ENCODE measurements at places on chromosomes 3 and 15.

- DNase-seq, result no peak
Observed at GRCh38 chr3:52439426-52440248, 5.3 kb downstream of the SEMA3G start.

GRCh38 chr15:49331951-49332350, 91.1 kb upstream of the FGF7 start:
- no peak for DNase-seq

- no peak for DNase-seq
Observed at GRCh38 chr3:43526956-43527355, 94.9 kb downstream of the ANO10 start.

GRCh38 chr3:117101697-117102096, 392.1 kb downstream of the TUSC7 start:
- DNase-seq, result no peak

- no peak for DNase-seq
Observed at GRCh38 chr15:100529556-100529955, 806 bp upstream of the CERS3 start.

DNA sequence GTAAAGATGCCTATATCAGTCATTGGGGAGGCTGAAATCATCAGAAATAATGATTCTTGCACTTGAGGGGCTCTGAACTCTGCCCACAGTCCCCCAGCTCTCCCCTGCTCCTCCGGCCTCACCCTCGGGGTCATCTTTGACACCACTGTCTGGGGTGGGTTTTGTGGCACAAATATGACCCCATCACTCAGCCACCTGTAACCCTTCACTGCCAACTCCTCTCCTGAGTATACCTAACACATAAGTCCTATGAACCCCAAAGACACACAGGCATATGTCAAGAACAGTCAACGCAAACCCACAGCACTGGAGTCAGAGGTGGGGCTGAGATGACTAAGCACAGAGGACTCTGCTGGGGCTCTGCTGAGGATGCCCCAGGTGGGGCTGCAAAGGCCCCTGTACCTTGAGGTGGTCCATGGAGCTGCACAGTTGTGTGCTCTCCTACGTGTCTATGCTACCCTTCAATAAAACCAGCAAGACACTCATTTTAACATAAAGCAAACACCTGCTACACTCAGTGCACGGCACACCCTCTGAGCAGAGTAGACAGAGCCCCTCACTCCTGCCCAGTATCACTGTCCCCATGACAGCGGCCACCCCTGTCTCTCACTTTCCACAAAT, 29.9 kb downstream of the SLC41A3 start:
- no peak for DNase-seq

- no peak for DNase-seq
Observed at GRCh38 chr3:141380279-141380678, 12.0 kb downstream of the ZBTB38 start.

- DNase-seq, result no peak
Observed at GRCh38 chr3:119219069-119219468, 21.6 kb downstream of the B4GALT4 start.

GRCh38 chr15:101549647-101550046, 60.1 kb upstream of the PCSK6 start:
- no peak for DNase-seq

DNA sequence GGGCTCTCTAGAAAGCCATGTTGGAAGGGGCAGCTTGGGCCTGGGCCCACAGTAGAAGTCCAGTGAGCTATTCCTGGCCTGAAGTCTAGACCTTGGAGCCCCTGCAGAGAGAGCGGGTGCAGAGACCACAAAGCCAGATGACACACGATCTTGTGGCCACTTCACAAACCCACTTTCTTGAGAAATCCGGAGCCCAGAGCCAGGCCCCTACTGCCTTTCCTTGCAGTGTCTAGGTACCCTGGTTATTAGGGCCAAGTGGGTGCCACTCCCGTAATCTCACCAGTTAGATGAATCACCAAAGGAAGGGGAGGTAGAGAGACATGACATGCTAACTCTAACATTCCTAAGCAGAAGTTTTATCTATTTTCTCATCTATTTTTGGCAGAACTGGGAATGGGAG, 72.5 kb upstream of the ADAMTSL3 start:
- no peak for DNase-seq

- no peak for DNase-seq
Observed at GRCh38 chr3:32313723-32314473, 75.4 kb downstream of the CMTM8 start.

- no peak for DNase-seq
Observed at GRCh38 chr3:160451602-160452001, 2.0 kb upstream of the TRIM59 start.

- DNase-seq, result no peak
Observed at GRCh38 chr15:27743638-27744037, 355.5 kb downstream of the OCA2 start.

- DNase-seq, result no peak
Observed at GRCh38 chr3:109234300-109234699, 82.0 kb downstream of the DPPA2 start.

GRCh38 chr3:127706785-127707351, 34.1 kb downstream of the ABTB1 start:
- DNase-seq, result no peak

DNA sequence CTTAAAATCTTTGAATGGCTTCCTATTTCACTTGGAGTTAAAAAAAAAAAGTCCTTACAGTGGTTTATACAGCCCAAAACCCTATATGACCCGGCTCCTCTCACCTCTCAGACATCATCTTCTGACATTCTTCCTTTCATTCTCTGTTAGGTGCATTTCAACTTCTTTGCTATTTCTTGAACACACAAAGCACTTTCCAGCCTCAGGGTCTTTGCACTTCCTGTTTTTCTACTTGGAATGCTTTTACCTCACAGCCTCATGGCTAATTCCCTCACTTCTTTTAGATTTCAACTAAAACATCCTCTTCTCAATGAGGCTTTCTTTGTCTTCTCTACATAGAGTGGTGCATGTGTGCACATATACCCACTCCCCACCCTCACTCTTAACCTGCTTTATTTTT, 91.0 kb upstream of the MB21D2 start:
- DNase-seq, result no peak

DNA sequence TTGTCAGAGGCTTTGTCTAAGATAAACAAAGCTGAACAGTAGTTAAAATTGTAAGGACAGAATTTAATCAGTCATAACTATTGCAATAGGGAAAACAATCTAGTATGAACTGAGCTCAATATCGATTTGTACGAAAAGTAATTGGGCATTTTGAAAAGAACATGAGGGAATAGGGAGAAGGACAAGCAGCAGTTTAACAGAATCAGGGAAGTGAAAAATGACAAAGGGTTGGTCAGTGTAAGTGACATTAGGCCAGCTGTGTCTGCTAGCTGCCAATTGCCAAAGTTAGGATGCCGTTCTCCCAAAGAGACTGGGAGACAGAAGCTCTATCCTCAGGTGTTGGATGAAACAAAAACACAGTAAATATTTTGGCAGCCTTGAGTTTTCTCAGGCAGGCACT, 3.3 kb upstream of the DNAJA4 start:
- no peak for DNase-seq

DNA sequence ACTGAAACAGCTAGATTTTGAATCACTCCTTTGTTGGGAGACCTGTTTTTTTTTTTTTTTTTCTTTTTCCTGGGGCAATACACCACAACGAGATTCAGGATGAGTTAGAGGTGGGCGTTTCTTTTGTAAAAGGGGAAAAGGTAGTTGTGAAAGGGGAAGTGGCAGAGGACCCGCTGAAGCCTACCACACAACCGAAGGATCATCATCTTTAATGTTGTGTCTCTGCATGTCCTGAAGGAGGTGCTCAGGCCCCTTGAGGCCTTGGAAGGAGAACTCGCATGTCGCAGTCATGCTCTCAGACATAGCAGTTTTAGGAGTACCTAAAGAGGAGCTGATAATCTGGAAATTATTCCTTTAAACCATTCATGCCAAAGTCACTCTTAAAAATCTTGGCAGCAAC, 137.9 kb upstream of the LRIG1 start:
- DNase-seq, result no peak

DNA sequence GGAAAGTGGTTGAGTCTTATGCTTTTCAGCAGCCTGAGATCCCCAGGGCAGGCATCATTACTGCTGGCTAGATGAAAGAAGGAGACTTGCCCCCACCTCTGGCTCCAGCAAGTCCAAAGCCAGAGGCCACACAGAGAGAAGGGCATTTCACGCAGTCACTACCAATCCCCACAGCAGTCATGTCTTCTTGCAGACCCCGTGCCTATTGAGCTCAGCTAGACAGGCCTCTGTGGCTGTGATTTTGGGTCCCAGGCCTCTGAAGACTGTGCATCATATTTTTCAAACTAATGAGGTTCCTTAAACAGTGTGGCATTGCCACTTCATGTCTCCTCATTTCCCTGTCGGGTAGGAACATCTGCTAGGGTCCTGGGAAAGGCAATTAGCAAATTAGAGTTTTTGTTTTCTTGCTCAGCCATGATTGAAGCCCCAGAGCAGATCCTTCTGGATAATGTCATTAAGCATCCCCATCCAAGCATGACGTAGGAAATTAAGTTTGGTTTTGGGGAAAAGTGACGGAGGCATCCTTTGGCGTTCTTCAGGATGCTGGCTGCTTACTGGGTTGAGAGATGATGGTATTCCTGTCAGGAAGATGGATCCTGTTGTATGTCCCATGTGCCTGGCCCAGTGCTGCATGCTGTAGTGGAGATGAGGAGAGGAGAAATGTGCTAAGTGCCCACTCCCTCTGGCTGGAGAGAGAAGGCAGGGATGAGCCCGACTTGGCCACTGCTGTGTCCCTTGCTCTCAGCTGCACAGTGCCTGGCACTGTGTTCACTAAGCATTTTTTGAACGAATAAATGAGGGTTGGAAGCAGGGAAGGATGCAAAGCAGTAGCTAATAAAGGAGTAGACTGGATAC, 7.0 kb downstream of the SPSB4 start:
- no peak for DNase-seq

GRCh38 chr3:169390271-169390670, 273.2 kb downstream of the MECOM start:
- no peak for DNase-seq

DNA sequence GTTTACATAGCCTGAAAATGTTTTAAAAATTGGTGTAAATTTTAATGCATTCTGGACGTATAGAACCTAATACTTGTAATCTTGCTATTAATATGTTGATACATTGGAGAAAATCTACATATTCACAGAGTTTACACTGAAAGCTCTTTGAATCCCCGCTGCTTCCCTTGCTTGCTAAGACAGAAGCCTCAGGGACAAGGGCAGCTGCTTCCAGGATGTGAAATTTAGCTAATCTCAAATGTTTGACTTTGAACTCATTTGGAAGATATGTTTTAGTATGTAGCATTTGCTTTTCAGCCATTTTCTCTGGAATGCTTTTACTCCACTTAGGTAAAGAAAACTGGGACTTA, 172.0 kb downstream of the RBMS3 start:
- DNase-seq, result no peak

DNA sequence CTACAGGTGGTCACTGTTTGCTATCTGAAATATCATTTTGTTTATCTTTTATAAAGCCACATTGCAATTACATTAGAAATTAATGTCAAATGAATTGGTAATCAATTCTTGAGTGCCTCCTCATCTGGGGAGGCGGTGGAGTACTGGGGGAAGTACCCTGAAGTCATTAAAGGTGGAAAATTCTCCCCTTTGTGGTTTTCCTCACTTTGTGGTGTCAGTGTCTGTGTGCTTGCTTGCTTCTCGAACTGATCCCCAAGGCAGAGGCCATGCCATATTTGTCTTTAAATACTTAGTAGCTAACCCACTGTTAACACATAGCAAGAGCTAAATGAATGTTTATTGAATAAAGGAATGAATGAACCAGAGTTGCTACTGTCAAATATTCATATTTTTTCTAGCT, 40.5 kb upstream of the CCK start:
- no peak for DNase-seq

- no peak for DNase-seq
Observed at GRCh38 chr3:68999158-68999557, 14.3 kb downstream of the EOGT start.

- DNase-seq, result peak; percentile 78
Observed at GRCh38 chr3:59857589-59858346, 807.9 kb upstream of the CFAP20DC start.

GRCh38 chr3:58491506-58492402, at the start of gene KCTD6:
Gene KCTD6 (plus strand): TSS chr3:58492096. CDS start chr3:58498756, 6,660 bp downstream.
- DNase-seq, result peak; percentile 87

DNA sequence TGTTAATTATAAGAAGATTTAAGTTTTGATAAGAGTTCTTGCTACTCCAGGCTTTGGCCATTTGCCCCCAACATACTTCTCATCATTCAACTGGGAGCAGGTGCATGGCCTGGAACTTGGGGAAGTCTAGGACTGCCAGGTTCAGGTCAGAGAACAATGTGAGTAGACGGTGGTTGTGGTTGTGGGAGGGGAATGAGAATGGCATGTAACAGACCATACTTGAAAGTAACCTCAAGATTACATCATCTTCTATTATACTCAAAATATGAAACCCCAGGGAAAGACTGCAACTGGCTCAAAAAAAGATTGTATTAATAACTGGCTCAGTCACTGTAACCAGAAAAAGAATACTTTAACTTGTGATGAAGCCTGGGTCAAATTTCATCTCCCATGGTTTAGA, 364.9 kb upstream of the DPPA4 start:
- DNase-seq, result no peak

GRCh38 chr3:183817639-183818038, 7.7 kb downstream of the MAP6D1 start:
- DNase-seq, result no peak

- no peak for DNase-seq
Observed at GRCh38 chr15:85316244-85316934, 64.0 kb upstream of the AKAP13 start.

GRCh38 chr3:170117134-170117533, 64.4 kb downstream of the PHC3 start:
- no peak for DNase-seq

- DNase-seq, result no peak
Observed at GRCh38 chr3:175378348-175378747, 519.2 kb downstream of the NAALADL2 start.

DNA sequence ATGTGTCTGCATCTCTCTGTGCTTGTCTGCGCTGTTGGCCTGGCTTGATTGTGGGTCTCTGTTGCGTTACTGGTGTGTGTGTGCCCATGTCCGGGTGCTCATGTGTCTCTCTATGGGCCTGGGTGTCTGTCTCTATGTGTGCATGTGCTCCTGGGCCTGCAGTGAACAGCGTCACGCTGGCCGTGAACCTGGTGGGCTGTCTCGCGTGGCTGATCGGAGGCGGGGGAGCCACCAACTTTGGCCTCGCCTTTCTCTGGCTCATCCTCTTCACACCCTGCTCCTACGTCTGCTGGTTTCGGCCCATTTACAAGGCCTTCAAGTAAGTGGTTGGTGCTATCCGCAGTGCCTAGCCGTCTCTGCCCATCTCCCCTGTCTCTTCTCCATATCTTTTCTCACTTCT, 7.0 kb upstream of the PPCDC start:
- no peak for DNase-seq

Measured in NCI-H2081 (cell line).